Naive thymus-derived CD8-positive, alpha-beta T cell (primary cell): ENCODE measurements at places on chromosomes 11 and 22. TPM values are rescaled to one million over a fixed set of nuclear protein-coding genes. Genes with fewer than 3 reads are reported as not detected.

Gene SPI1
- total RNA-seq, result 4.7 TPM

Gene TCF20
- total RNA-seq, result 109 TPM

DNA sequence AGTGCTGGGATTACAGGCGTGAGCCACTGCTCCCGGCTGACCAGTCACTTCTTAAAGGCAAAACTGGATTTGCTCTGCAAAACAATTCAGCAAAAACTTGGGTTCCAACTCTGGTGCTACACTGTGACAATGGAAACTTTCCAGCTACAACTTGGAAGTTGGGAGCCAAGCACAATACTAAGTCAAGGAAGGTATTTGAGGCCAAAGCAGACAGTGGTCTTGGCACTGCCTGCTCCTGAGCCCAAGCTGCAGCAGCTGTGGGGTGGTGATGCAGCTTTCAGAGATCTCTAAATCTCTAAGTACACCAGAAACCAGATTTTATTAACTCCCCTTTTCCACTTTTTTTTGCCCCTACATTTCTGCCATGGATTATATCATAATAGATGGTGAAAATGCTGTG, 17.5 kb downstream of the ADM start:
- H3K27me3 ChIP-seq, result peaks cover 3% of the 10 kb centered on the region
- no peaks in the 10 kb centered on the region for H3K36me3 ChIP-seq
- H3K4me1 ChIP-seq, result peaks cover 19% of the 10 kb centered on the region
- DNase-seq, result no peak

- no peak overlapping the region for H3K4me3 ChIP-seq
- no peaks in the 10 kb centered on the region for H3K27me3 ChIP-seq
- no peak overlapping the region for H3K27ac ChIP-seq
- H3K36me3 ChIP-seq, result no peaks in the 10 kb centered on the region
These were observed 437.2 kb downstream of the AASDHPPT start for GRCh38 chr11:106514706-106515105.

- no peaks in the 10 kb centered on the region for H3K36me3 ChIP-seq
- no peak overlapping the region for H3K27ac ChIP-seq
- peaks cover 9% of the 10 kb centered on the region for H3K27me3 ChIP-seq
These were observed 163.8 kb upstream of the BDNF start for GRCh38 chr11:27864091-27864491.

DNA sequence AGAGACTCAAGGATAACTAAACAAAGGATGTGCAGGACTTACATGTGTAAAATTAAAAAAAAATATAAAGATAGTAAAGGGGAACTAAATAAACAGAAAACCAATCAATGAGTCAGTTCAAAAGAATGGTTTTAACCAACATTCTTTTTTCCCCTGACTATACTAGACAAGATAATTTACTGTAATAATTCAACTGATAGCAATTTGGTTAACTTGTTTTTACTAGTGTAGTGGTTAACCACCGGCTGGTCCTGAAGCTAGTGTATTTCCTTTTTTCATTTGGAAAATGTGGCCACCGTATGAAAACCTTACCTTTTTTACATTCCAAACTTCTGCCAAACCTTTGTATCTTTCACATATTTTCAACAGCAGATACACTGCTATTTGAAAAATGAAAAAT, 123.1 kb downstream of the ARHGAP42 start:
- H3K4me1 ChIP-seq, result no peaks in the 10 kb centered on the region
- no peaks in the 10 kb centered on the region for H3K27me3 ChIP-seq
- no peak for DNase-seq
- no peak overlapping the region for H3K27ac ChIP-seq
- H3K4me3 ChIP-seq, result no peak overlapping the region

GRCh38 chr22:39117585-39118191, 20.6 kb downstream of the APOBEC3H start:
- DNase-seq, result peak; percentile 87
- H3K27me3 ChIP-seq, result no peaks in the 10 kb centered on the region
- H3K27ac ChIP-seq, result peak overlapping the region; percentile 80
- no peak overlapping the region for H3K4me3 ChIP-seq
- H3K4me1 ChIP-seq, result peaks cover 20% of the 10 kb centered on the region
- no peaks in the 10 kb centered on the region for H3K36me3 ChIP-seq

DNA sequence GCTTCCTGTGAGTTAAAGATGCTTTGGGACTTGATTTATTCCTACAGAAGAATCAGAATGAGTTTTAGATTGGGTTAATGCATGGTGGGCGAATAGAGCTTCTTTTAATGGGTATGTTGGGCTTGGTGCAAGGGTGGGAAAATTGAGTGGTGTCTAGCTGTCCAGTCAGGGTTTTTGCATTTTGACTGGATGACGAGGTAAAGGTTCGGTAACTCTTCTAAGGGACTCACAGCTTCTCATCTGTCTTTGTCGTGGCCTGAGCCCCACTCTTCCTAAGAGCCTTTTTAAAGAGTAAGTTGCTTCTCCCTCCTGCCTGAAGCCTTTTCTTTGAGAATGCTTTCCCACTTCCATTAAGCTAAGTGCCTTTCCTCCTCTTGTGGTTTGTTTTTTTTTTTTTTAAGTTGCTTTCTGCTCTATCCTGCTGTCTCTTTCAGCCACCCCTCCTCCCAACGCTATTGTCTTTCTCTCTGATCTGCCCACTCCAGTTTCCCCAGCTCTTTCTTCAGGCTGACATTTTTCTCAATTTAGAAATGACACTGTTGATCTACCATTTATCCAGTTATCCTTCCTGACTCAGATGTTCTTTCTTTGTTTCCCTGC, 1.1 kb downstream of the DPF2 start:
- H3K4me3 ChIP-seq, result peak overlapping the region; percentile 97
- DNase-seq, result no peak
- H3K4me1 ChIP-seq, result peaks cover 47% of the 10 kb centered on the region
- H3K27me3 ChIP-seq, result no peaks in the 10 kb centered on the region

GRCh38 chr22:42283278-42284201, 13.1 kb upstream of the TCF20 start:
- peaks cover 38% of the 10 kb centered on the region for H3K4me1 ChIP-seq
- H3K36me3 ChIP-seq, result no peaks in the 10 kb centered on the region
- H3K27me3 ChIP-seq, result peaks cover 5% of the 10 kb centered on the region

GRCh38 chr11:96151501-96151900, 191.5 kb downstream of the MAML2 start:
- peaks cover 15% of the 10 kb centered on the region for H3K36me3 ChIP-seq
- H3K27me3 ChIP-seq, result no peaks in the 10 kb centered on the region
- H3K4me3 ChIP-seq, result no peak overlapping the region

DNA sequence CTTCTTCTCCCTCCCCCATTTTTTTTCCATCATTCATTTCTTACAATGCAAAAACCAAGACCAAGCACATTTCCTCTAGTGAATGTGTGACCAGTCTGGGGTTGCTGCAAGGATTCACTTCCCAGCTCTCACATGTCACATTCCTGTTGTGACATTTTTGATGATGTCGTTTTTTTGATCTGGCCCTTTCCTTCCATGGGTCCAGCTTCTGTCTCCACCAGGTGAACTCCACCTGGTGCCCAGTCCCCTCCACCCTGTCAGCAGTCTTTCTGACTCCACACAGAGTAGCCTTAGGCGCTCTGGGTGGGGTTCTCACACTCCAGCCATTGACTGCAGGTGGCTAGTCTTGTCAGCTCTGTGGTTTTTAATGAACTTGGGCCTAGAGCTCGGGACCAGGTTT, 15.6 kb downstream of the PANX1 start:
- peak overlapping the region; percentile 69 for H3K27ac ChIP-seq
- H3K36me3 ChIP-seq, result no peaks in the 10 kb centered on the region
- H3K4me1 ChIP-seq, result peaks cover 83% of the 10 kb centered on the region
- DNase-seq, result no peak
